IPS DF 6.9 (cell line): ENCODE measurements at places on chromosomes 6 and 20.

DNA sequence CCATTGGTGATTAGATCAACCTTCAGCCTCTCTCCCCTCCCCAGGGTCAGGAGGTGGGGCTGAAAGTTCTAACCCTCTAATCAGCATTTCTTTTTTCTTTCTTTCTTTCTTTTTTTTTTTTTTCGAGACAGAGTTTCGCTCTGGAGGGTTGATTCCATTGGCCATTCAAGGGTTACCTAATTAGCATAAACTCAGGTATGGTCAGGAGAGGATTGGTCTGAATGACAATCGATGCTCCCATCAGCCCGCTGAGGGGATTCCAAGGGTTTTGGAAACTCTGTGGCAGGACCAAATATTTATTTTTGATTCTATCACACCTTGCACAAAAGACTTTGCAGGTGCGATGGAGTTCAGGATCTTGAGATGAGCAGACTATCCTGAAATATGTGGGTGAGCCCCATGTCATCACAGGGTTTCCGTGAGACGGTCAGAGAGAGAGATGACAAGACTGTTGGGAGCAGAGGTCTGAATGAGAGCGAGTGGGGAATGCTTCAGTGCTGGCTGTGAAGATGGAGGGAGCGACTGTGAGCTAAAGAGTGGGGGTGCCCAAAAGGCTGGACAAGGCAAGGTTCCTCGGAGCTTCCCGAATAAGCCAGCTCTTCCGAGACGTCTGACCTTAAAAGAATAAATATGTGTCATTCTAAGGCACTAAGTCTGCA lies 107.1 kb downstream of the BMP7 start:
- DNase-seq = no peak

- DNase-seq = no peak
Observed at GRCh38 chr6:7242835-7243178, 70.2 kb downstream of the SSR1 start.

- DNase-seq = no peak
Observed at GRCh38 chr6:129297592-129297991, 412.4 kb downstream of the ARHGAP18 start.

DNA sequence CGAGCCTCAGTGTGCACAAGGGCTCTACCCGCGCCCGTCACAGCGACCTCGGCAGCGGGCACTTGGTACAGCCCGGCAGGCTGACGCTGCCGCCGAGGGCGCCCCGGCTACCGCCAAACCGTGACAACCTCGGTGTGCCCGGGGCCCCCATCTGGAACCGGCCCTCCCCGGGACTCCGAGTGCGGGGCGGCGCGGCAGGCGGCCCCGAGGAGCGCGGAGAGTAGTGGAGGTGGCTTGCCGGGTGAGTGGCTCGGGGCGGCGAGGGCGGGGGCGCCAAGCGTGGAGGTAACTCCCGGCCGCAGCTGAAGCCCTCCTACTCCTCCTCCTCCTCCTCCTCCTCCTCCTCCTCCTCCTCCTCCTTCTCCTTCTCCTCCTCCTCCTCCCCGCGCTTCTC lies at the start of gene ISM1:
TSS of gene ISM1 (plus strand) at position 371 of the 394 bp plus-strand sequence. CDS start 503 bp downstream, outside the sequence.
- no peak for DNase-seq

DNA sequence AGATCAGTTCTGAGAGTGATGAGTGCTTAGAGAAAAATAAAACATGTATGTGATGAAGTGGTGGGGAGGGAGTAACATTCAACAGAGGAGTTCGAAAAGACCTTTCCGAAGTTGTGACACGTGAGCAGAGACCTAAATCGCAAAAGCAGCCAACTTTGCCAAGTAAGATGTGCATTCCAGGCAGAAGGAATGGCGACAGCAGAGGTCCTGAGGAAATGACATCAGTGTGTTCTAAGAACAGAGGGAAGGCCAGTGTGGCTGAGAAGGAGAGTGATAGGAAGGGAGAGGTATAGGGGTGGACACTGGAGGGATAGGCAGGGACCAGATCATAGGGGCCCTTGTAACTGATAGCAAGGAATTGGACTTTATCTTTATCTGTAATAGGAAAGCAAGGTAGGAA lies 51.3 kb downstream of the ADAT2 start:
- no peak for DNase-seq

DNA sequence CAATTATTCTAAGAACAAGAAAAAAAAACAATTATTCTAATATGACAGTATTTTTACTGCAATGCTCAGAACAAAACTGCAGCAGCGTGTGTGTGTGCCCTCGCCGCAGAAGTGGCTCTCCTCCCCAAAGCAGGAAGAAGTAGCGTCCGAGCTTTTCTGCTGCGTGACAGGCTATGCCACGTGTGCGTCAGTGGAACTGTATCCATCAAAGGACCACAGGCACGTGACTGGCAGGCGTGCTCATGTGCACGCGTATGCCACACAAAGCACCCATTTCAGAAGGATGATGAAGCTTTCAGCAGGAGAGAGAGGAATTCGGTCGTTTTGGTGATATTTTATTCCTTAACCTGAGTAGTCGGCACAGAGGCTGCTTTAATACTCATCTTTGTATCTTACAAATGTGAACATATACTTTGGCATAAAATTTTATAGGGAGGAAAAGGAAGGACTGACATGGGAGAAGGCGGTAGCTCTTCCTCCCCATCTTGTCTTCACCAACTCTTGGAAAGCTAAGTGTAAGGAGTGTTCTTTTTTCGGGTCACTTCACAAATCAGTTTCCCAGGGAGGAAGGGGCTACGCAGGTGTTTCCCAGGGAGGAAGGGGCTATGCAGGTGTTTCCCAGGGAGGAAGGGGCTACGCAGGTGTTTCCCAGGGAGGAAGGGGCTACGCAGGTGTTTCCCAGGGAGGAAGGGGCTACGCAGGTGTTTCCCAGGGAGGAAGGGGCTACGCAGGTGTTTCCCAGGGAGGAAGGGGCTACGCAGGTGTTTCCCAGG lies 3.4 kb downstream of the TCFL5 start:
- DNase-seq = no peak

- DNase-seq = no peak
Observed at GRCh38 chr6:32903952-32904351, 36.9 kb downstream of the HLA-DMB start.

DNA sequence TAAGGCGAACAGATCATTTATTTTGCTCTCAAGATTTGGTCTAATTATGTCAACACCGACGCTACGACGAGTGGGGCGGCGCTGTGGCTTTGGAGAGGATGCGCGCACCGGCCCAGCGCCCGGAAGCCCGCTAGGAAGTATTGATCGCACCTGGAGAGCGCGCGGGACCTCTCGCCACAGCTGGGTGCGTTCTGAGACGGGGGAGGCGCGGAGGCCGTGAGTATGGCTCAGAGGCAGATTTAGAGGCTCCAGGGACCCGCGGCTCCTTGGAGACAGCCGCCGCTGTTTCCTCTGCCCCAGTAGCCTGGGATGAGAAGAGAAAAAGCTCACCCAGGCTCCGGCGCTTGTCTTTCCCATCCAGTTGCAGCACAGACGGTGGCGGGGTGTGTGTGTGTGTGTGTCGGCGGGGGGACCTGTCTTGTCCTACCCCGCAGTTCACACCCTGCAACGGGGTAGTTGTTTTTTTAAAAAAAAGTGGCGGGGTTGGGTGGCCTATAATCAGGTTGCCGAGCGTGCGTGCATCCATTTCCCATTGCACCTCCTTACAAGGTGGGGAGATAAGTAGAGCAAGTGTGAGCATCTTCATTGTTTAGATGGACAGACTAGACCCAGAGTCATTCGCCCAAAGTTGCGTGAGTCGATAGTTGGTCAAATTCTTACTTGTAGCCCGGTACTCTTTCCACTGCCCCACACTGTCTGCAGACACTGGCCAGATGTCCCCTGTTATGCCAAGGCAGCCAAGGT lies 11.2 kb downstream of the TFAP2D start:
- DNase-seq = no peak

DNA sequence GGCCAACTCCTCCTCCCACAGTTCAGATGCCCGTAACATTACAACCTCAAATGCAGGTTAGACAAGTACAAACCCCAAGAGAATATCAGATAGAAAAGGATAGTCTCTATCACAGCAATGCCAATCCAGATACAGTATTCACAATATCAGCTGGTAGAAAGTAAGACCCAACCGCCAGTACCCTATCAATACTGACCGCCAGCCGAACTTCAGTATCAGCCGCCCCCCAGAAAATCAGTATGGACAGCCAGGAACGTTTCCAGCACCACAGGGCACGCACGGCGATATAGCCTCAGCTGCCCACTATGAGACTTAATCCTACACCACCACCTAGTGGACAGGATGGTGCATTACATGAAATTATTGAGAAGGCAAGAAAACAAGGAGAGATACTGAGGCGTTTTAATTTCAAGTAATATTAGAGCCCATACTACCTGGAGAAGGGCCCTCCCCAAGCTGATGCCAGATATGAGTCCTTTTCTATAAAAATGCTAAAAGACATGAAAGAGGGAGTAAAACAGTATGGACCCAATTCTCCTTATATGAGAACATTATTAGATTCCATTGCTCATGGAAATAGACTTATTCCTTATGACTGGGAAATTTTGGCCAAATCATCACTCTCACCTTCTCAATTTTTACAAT lies 17.6 kb upstream of the EIF2S2 start:
- DNase-seq = peak; percentile 58

DNA sequence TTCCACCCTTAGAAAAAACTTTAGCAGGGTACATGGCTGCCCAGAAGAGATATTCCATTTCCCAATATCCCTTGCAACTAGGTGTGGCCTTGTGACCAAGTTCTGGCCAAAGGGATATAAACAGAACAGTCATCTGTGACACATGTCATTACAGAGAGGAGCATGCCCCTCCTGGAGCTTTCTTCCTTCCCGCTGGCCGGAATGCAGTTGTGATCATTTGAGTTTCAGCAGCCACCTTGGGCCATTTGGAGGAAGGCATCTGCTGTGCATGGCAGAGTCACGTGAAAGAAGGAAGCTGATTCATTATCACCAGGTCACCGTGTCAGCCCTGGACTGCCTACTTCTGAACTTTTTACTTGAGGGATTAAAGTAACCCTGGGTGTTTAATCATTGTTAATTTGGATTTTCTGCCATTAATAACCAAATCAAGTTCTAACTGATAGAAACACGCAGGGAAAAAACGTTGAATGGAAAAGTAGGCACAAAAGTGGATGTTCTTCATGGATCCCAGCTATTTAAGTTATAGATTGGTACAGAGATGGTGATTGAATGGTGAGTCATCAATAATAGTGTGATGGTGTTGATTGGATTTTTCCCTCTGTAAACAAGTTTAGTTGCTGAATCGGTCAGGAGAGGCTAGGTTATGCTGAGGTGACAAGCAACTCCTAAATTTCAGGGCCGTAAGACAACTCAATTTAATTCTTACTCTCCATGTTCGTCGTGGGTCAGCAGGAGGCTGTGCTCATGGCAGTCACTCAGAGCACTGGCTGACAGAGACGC lies 80.7 kb upstream of the CCDC167 start:
- DNase-seq = no peak

- no peak for DNase-seq
Observed at GRCh38 chr6:144477396-144477795, 192.3 kb downstream of the UTRN start.

- peak; percentile 16 for DNase-seq
Observed at GRCh38 chr6:9606435-9607134, 808.3 kb downstream of the TFAP2A start.

GRCh38 chr20:13199279-13199678 lies 21.8 kb upstream of the ISM1 start:
- no peak for DNase-seq

- DNase-seq = no peak
Observed at GRCh38 chr6:137832110-137832509, 34.9 kb upstream of the TNFAIP3 start.

- no peak for DNase-seq
Observed at GRCh38 chr6:124432620-124433019, 529.6 kb upstream of the RNF217 start.

- no peak for DNase-seq
Observed at GRCh38 chr6:117677553-117678141, 2.4 kb downstream of the NUS1 start.

DNA sequence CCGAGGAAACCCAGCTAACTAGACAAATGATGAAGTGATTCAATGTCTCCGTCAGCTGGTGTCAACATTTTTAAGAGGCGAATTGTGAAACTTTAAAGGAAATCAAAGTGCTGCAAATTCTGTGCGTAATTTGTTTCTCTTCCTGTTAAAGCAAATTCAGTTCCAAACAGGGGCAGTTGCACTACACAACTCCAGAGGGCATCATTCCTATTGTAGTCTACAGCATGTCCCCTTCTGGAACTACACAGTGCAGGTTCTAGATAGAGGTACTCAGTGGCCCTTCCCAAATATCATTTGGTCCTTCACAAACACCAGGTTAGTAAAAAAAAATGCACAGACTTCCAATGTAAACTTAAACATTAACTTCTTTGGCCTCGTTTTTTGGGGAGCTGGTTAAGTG lies 38.3 kb upstream of the SMLR1 start:
- DNase-seq = no peak
